Epithelial cell of proximal tubule (primary cell): ENCODE measurements at places on chromosomes 6 and 20.
A peak's percentile ranks its signal among the peaks of the same experiment; 100 is the strongest.

- peak; percentile 30 for DNase-seq
These were observed 60.6 kb downstream of the TOX2 start for GRCh38 chr20:43975096-43975768.

- no peak for DNase-seq
These were observed 177.9 kb downstream of the RNGTT start for GRCh38 chr6:88785478-88785877.

- DNase-seq: no peak
These were observed 4.7 kb upstream of the PBOV1 start for GRCh38 chr6:138222901-138223546.

DNA sequence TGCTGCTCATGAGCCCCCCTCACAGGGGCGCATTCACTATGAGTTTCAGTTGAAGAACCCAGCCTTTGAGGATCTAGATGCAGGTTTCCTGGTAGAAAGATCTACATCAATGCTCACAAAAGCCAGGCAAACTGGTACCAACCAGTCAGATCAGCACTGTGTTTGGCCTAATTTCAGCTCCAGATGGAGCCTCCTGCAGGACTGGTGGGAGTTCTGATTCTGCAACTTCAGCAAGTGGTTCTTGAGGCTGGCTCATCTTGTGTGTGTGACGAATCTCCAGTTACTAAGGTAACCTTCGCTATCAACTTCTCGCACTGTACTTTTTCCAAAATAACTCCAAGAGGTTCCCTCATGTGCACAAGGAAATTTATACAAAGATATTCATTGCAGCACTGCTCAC is 118.8 kb downstream of the ZMYND8 start:
- DNase-seq: no peak

- DNase-seq: no peak
These were observed 40.5 kb downstream of the IPCEF1 start for GRCh38 chr6:154316131-154316530.

DNA sequence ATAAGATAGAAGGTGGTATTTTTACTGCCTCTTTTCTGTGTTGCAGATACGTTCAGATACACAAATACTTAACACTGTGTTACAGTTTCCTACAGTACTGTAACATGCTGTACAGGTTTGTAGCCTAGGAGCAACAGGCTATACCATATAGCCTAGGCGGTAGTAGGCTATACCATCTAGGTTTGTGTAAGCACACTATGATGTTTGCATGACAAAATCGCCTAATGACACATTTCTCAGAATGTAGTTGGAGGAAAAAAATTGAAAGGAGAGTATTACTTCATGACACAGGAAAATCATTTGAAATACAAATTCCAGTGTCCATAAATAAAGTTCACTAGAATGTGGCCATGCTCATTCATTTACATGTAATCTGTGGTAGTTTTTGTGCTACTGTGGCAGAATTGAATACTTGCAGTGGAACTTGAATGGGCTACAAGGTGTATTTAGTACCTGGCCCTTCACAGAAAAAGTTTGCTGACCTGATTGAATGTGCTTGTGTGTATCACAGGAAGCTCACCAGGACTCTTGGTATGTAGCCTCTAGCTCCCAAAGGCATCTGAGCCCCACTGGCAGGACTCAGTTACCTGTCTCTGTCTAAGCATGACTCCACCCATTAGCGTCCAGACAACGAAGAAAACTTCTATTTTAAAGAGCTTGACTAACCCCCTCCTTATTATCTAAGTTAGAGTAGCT is 18.8 kb downstream of the TOP1 start:
- no peak for DNase-seq

GRCh38 chr20:11676630-11677287 is 240.9 kb upstream of the BTBD3 start:
- DNase-seq: no peak

GRCh38 chr6:156953479-156954146 is 176.4 kb downstream of the ARID1B start:
- DNase-seq: peak; percentile 79
